ENCODE measurements at places on chromosomes 7 and 10.

DNA sequence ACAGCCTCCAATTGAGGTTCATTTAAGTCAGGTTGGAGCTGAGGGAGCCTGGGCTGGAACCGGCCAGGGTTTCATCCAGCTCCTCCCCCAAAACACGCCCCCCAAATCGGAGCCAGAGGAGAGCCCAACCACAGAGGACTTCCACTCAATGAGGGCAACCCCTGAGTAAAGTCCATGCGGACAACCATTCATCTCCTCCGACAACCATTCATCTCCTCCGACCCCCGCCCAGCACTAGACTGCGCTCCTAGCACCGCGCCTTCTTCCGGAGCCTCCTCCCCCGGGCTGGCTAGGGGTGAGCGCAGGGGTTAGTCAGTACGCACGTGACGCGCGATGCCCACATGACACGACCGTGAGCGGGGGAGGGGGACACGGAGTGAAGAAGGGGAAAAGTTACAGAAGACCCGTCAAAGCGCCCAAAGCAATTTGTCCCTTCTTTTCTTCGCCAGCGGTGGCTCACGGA is 1.4 kb downstream of the MAGI2 start:
- DNase-seq, result peak; percentile 21

DNA sequence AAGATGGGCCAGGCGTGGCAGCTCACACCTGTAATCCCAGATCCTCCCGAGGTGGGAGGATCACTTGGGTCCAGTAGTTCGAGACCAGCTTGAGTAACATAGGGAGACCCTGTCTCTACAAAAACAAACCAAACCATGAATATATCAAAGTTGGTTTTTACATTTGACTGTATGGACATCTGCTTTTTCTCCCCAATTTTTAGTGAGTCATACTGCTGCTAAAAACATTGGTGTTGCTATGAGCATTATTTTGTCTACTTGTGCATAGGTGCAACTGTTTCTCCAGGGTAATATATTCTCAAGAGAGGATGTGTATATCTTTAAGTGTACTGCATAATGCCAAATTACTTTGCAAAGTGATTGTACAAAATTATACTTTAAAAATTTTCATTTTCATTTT is 769 bp upstream of the TMEM248 start:
- no peak for DNase-seq

- no peak for DNase-seq
Observed at GRCh38 chr10:48216204-48216505, 58.3 kb downstream of the FRMPD2 start.

GRCh38 chr7:95693551-95694333 is 78.6 kb upstream of the DYNC1I1 start:
- no peak for DNase-seq

- no peak for DNase-seq
Observed at GRCh38 chr10:34593374-34593890, 221.7 kb downstream of the PARD3 start.

- peak; percentile 59 for DNase-seq
Observed at GRCh38 chr10:14560274-14560673, 214.4 kb downstream of the FAM107B start.

- no peak for DNase-seq
Observed at GRCh38 chr10:116186273-116186672, 86.7 kb downstream of the GFRA1 start.

GRCh38 chr10:107409522-107409921 is 245.0 kb upstream of the SORCS1 start:
- no peak for DNase-seq

DNA sequence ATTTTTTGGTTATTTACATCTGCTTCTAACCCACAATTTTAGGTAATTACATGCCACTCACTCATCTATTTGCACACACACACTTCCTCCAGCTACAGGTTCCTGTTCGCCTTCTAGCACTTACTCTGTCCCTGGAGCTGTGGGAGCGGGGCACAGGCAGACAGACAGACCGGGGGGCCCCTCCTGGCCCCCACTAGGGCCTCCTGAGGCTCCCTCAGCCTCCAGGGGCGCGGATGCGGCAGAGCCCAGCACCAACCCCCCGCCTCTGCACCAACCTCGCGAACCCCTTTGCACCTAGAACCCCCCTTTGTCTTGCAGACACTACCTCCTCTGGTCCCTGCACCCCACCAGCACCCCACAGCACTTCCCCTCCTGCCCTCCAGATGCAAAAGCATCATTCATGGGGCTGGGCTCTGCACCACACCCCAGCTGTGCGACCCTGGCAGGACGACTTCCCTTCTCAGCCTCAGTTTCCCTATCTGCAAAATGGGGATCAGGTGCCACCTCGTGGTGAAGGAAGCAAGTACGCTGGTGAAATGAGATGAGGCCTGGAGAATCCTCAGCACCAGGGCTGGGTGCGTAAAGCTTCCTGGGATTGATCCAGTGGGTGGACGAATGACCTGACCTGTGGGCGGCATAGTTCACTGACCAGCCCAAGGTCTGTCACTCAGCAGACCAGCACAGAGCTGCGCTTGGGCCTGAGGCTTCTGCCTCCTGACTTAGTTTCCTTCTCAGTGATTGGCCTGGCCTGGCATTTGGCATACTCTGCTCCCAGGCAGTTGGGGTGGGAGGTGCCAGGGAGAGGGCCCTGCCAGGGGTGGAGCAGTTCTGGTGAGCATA is 37.9 kb downstream of the ELFN1 start:
- DNase-seq, result no peak

GRCh38 chr10:122702275-122702674 is 2.6 kb upstream of the C10orf120 start:
- no peak for DNase-seq

GRCh38 chr7:94440451-94441039 is 45.9 kb downstream of the COL1A2 start:
- no peak for DNase-seq

DNA sequence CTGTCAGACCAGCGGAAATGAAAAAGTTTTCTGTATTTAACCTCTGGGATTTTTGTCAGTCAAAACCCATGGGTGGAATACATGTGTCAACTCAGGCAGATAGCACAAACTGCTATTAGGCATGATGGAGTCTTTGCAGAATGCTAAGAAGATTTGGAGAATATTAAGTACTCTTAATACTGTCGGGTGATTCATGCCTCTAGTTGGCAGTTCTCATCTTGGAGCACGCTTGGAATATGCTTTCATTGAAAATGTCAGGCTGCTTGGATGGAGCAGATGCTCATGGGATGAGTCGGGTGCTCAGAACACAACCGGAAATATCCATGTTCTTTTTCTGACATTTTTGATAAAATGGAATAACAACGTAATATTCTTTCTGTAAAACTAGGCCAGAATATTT is 27.6 kb upstream of the PRKG1 start:
- no peak for DNase-seq

DNA sequence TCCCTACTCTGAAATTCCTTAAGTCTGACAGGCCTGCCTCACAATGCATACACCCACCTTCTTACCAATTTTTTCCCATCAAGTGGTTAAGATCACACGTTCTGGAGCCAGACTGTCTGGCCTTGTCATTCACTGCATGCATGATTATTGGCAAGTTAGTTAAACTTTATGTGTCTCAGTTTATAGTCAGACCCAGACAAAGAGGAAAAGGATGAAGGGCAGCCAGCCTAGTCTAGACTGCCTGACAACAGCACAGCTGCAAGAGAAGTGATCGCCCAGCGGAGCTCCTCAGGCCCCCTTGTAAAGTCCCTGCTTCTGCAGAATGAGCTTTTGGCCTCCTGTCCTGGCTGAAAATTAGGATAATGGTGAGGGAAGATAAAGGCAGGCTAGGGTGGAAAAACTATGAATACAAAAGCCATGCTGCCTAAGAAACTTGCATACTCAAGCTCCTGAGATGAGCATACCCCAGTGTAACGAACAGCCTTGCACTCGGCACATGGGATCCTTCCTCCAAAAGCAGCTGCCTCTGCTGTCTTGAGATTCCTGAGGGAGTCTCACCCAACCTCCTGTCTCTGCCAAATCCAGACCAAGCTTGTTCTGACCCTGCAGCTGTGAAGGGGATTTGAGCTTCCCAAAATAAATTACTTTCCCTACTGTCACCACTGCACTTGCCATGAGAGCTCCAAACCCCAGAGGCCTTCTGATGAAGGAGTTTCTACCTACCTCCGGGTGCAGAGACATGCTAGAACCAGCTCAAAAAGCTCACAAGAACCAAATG is 26.7 kb upstream of the MRLN start:
- DNase-seq, result no peak

DNA sequence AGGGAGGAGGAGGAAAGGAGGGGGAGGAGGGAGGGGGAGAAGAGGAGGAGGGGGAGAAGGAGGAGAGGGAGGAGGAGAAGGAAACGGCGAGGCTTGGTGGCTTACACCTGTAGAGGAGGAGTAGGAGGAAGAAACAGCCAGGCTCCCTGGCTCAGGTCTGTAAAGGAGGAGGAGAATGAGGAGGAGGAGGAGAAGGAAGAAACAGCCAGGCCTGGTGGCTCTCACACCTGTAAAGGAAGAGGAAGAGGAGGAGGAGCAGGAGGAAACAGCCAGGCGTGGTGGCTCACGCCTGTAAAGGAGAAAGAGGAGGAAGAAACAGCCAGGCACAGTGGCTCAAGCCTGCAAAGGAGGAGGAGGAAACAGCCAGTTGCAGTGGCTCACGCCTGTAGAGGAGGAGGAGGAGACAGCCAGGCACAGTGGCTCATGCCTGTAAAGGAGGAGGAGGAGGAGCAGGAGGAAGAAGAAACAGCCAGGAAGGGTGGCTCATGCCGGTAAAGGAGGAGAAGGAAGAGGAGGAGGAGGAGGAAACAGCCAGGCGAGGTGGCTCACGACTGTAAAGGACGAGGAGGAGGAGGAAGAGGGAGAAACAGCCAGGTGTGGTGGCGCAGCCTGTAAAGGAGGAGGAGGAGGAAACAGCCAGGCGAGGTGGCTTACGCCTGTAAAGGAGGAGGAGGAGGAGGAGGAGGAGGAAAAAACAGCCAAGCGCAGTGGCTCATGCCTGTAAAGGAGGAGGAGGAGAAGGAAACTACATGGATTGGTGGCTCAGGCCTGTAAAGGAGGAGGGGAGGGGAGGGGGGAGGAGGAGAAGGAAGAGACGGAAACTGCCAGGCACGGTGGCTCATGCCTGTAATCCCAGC is 14.9 kb upstream of the CRCP start:
- DNase-seq, result no peak

DNA sequence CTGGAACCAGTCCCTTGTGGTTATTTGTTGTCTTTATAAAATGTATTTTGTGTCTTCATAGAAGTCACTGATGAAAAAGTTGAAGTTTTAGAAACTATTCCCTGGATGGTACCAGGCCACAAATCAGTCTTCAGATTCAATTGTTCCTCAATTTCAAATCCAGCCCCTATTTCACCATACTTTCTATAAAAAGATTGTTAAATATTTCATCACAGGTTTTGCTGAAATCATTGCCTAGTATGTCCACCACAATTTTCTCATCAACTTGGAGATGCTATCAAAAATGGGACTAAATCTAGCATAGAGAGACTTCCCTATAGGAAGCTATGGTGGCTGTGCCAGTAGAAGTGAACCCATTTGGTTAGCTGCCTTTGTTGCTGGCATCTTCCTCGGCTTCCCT is 118.5 kb downstream of the RAB18 start:
- no peak for DNase-seq

GRCh38 chr7:42232275-42232674 is 4.7 kb downstream of the GLI3 start:
- DNase-seq, result no peak

GRCh38 chr7:42552227-42552626 is 315.2 kb upstream of the GLI3 start:
- no peak for DNase-seq

GRCh38 chr7:117077658-117078057 is 124.4 kb downstream of the ST7 start:
- DNase-seq, result no peak
